ENCODE measurements at places on chromosomes 7 and 10. TPM values are rescaled to one million over a fixed set of nuclear protein-coding genes. Genes with fewer than 3 reads are reported as not detected.

The ICA1 gene
- polyA plus RNA-seq, result 5.5 TPM

The LAMTOR4 gene
- polyA plus RNA-seq, result 129 TPM

The NEUROG3 gene
- polyA plus RNA-seq, result not detected

The ELMO1 gene
- polyA plus RNA-seq, result 10.7 TPM

DNA sequence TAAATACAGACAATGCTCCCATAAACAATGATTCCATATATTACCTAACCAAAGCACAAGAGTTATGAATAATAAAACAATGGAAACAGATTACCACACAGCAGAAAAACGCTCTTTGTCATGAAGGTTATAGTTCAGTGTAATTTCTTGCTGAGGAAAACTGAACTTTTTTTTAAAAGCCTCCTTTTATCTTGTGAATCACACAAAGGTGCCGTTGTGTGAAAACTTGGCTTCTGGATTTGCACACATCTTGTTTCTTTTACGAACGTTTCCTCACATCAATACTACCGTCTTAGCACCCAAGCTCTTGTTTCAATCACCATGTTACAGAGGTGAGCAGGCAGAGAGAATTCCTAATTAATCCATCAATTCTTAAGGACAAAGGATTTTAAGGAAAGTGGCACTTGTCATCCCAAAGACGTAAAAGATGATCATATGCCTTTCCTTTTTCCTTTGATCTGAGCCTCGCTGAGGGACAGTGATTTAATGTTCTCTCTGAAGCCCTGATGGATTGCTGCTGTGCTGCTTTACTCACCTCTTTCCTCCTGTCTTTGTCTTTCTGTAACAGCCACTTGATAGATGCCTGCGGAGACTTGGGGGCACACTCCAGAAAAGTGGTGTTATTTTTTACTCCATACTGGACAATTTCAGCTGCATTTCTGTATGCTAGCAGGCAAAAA, 110.1 kb downstream of the CD36 start:
- DNase-seq, result no peak

DNA sequence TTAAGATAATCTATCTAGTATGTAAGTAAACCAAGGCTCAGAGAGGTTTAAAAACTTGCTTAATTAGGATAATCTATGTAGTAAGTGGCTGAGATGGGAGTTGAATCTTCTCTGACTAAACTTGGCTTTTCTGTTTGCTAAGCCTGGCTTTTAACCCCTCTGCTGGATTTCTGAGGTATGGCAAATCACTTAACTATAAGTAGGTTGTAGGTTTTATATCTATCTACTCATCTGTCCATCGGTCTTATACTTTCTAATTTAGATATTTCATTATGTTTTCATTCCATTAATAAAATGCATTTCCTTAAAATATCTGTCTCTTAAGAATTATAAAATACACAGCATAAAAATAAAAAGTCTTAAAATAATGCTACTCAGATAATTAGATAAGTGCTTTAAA, 59.4 kb downstream of the ST7 start:
- DNase-seq, result no peak

- DNase-seq, result no peak
Measured at GRCh38 chr7:27249724-27250556, 7.3 kb downstream of the EVX1 start.

- no peak for DNase-seq
Measured at GRCh38 chr10:78572565-78572964, 496.2 kb upstream of the ZMIZ1 start.

DNA sequence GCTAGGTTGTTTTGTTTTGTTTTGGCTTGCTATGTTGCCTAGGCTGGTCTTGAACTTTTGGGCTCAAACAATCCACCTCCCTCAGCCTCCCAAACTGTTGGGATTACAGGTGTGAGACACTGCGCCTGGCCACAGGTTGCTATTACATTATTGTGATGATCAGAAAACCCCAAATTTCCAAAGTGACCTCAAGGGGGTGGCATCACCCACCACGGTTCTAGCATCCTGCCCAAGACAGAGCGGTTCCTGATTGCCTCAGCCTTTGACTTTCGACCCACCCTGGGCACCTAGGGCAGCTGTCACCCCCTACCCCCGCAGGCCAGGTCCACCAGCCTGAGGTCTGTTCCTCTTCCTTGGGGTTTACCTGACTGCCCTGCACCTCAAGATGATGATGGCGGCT, 28.4 kb downstream of the SBDS start:
- DNase-seq, result no peak

DNA sequence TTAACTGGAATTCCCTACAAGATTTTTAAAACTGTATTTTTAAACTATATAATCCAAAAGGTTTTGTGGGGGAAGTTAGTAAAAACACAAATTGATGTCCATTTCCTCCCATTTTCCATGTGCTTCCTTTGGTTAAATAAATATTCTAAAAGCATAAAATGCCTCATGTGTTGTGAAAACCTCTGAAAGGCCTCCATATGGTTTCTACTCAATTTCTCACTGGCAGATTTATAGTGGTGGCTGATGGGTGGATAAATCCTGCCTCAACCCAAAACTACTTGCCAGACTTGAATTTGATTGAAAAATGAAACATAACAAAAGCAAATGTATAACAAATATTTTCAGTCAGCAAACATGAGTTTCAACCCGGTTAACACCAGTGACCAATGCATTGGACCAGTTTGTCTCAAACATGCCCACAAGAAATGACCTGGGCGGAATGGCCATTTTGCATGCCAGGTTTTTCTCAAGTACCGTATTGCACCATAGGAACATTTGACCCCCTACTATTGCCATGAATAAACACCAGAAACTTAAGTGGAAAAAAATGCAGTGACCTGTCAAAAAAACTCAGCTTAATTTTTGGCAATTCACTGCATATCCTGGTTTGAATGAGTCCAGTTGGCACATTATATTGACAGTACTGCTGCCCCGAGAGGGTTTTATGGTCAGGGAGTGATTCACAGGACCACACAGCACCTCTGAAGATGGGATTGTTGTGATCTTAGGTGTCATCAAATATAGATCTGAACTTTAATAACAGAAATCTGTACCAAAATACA, 454.6 kb upstream of the ANKRD30A start:
- no peak for DNase-seq

DNA sequence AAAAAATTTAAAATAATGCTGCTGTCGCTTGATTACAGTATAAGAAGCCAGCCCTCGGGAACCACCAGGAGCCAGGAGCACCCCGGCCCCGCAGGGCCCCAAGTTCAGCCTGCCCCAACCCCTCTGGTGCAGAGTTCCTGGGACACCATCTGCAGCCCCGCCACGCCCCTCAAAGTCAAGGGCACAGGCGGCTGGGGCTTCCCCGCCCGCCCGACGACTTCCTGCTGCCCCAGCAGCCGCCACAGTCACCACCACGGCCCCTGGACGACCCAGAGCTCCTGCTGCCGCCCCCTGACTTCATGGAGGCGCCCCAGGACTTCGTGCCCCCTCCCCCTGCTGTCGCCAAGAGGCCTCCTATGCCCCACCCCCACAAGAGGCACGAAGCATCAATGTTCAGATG, 103.6 kb upstream of the PDSS1 start:
- no peak for DNase-seq

DNA sequence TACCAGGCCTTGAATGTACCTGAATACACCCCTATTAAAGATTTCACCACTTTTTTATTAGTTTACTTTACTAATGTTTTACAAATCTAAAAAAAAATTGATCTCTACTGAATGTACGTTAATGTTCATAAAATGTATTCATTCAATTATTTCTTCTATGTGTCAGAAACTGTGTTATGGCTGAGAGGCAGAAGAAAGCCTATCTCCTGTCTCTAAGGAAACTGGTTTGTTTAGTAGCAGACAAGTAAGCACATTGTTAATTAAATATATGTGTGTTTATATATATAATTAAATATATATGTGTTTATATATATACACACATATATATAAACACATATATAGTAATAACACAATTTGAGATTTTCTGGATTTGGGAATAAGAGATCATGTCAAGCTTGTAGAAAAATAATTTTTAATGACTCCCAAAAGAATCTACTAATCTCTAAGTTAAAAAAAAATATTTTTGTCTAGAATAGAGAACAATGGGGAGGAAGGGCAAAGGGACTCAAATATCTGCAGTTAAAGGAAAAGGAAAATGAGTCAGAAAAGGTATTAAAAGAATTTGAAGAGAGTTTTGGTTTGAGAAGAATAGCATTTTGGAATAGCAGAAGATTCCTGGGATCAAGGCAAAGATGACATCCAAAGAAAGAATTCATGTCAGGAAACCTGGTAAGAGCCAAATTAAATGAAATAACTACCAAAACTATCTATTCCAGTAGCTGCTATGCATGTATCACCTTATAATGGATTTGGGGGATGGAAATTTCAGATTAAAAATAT, 92.1 kb downstream of the CH25H start:
- DNase-seq, result no peak

GRCh38 chr7:38068461-38068860, 109.6 kb upstream of the STARD3NL start:
- no peak for DNase-seq

- DNase-seq, result no peak
Measured at GRCh38 chr7:29723599-29723998, 82.7 kb upstream of the WIPF3 start.

All from left renal pelvis (tissue), 4 donors.